Karpas-422 (cell line): ENCODE measurements at places on chromosomes 12 and 14.
A peak's percentile ranks its signal among the peaks of the same experiment; 100 is the strongest.

GRCh38 chr14:77344377-77344996 lies 23.7 kb downstream of the GSTZ1 start:
- no peak for DNase-seq

GRCh38 chr12:85568395-85569103 lies 267.7 kb downstream of the RASSF9 start:
- no peak for DNase-seq

- DNase-seq, result no peak
Observed at GRCh38 chr14:96821501-96821900, 24.3 kb downstream of the VRK1 start.

DNA sequence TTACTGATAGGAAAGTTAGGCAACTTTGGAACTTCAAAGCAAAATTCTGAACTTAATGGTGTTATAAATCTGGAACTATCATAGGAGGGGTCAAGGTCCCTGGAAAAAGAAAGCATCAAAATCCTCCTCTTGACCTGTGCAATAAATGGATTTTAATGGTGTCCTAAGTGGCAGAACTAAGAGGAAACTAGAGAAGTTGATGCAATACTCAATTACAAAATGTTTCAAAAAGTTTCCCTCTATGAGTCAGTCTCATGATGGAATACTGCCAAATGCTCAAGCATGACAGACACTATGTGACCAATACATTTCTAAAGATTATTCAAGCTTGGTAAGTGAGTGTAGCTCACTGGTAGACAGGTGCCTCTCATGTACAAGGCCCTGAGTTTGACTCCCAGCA lies 47.7 kb upstream of the ERGIC2 start:
- DNase-seq, result no peak

- no peak for DNase-seq
Observed at GRCh38 chr12:42199007-42199406, 39.0 kb downstream of the YAF2 start.

- DNase-seq, result peak; percentile 84
Observed at GRCh38 chr12:55930771-55931316, at the start of gene DGKA. Gene DGKA (plus strand): TSS chr12:55931162. CDS start chr12:55936504, 5,342 bp downstream.

GRCh38 chr14:103334644-103335622 lies 896 bp downstream of the EIF5 start:
- DNase-seq, result peak; percentile 88

GRCh38 chr12:25197608-25198007 lies 2.6 kb downstream of the ETFRF1 start:
- peak; percentile 55 for DNase-seq
